Stimulated activated CD8-positive, alpha-beta memory T cell treated with anti-CD3 and anti-CD28 coated beads, Interleukin-4, amount 100 ng/mL, for 24 hours (primary cell): ENCODE measurements at places on chromosomes 4 and X.

DNA sequence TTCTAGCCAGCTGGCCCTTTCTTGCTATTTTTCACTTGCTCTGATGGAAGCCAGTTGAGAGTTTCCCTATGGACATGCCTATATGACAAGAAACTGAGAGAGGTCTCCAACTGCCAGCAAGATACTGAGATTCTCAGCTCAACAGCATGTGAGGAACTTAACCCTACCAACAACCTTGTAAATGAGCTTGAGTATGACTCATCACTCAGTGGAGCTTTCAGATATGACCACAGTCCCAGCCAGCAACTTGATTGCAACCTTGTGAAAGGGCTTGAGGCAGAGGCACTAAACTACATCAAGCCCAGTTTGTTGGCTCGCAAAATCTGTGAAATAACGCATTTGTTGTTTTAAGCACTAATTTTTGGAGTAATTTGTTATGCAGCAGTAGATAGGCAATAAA lies 175.8 kb downstream of the COMMD8 start:
- DNase-seq: no peak

GRCh38 chrX:110671068-110671803 lies 124.4 kb downstream of the CHRDL1 start:
- no peak for DNase-seq

GRCh38 chr4:1207603-1208265 lies 35.4 kb upstream of the SPON2 start:
- DNase-seq: no peak

- no peak for DNase-seq
Measured at GRCh38 chr4:42632653-42633382, 24.1 kb downstream of the ATP8A1 start.

- no peak for DNase-seq
Measured at GRCh38 chrX:130841776-130842175, 61.2 kb downstream of the ENOX2 start.

GRCh38 chr4:89243733-89244252 lies 63.8 kb downstream of the GPRIN3 start:
- no peak for DNase-seq

GRCh38 chr4:113469023-113469390 lies 292.5 kb downstream of the CAMK2D start:
- no peak for DNase-seq

- no peak for DNase-seq
Measured at GRCh38 chrX:132532913-132533312, 44.1 kb upstream of the MBNL3 start.
